ENCODE measurements at places on chromosomes 6 and 20.
A peak's percentile ranks its signal among the peaks of the same experiment; 100 is the strongest.

- no peak for DNase-seq
- H3K4me1 ChIP-seq, result no peaks in the 10 kb centered on the region
- no peaks in the 10 kb centered on the region for H3K36me3 ChIP-seq
- H3K27ac ChIP-seq, result no peak overlapping the region
These were observed 54.0 kb downstream of the PSMG4 start for GRCh38 chr6:3312604-3313231.

- H3K27ac ChIP-seq, result no peak overlapping the region
- H3K4me1 ChIP-seq, result no peaks in the 10 kb centered on the region
- H3K36me3 ChIP-seq, result no peaks in the 10 kb centered on the region
- no peak for DNase-seq
- no peak overlapping the region for H3K4me3 ChIP-seq
These were observed 53.0 kb downstream of the LRRC1 start for GRCh38 chr6:53847796-53848314.

DNA sequence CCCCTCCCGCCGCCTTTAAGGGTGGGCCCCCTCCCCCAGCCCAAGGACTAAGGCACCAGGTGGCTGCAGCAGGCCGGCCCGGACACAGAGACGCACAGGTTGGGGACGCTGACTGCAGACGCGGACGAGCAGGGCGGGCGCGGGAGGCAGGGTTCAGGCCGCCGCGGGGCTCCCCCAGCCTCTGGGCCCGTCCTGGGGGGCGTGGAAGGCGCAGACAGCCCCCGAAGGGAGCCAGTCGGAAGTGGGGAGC is 9.3 kb downstream of the DUSP15 start:
- no peak for DNase-seq
- H3K4me1 ChIP-seq, result peaks cover 13% of the 10 kb centered on the region
- peak overlapping the region; percentile 65 for H3K4me3 ChIP-seq
- no peak overlapping the region for H3K27ac ChIP-seq
- no peaks in the 10 kb centered on the region for H3K36me3 ChIP-seq

DNA sequence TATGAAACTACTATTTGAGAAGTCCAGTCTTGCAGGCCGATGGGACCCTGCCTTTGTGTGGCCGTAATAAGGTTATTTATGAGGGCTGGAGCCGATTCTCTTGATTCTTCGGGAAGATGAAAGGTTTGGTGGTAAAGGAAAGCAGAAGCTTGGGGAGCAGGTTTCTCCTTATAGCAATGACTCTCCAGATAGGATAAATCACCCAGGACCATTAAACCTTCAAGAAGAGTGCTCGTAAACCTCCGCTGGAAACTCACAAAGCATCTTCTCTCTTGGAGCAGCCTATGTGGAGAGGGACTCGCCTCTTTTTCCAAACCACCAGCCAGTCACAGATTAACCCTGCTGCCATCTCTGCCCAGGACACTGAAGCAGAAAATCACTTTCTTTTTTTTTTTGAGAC is 69.6 kb upstream of the SALL4 start:
- DNase-seq, result no peak
- H3K27me3 ChIP-seq, result no peaks in the 10 kb centered on the region
- H3K4me3 ChIP-seq, result no peak overlapping the region

DNA sequence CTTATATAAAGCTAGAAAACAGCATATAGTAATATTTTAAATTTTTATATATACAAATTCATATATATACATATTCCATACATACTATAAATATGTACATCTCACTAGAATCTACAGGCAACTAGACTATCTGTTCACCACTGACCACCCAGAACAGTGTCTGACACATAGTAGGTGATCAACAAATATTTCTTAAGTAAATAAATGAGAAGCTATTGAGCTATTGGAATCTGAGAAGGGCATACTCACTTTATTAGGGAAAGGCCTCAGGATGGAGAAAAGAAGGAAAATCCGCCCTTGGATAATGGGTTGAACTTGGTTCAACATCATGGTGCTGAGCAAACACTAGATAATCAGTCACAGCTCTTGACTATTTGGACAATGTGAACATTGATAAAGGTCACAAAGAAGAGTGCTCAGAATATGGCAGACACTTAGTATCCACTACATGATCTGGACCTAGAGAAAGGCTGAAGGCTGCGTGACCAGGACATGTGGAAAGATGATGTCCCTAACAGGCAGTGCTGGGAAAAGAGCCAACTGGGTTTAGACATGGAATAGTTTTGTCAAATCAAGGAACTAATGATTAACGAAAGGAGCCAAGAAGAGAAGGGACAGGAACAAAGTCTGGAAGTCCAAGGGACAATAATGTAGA is 186.1 kb downstream of the TASP1 start:
- no peaks in the 10 kb centered on the region for H3K27me3 ChIP-seq
- no peaks in the 10 kb centered on the region for H3K4me1 ChIP-seq
- H3K27ac ChIP-seq, result no peak overlapping the region
- H3K36me3 ChIP-seq, result no peaks in the 10 kb centered on the region
- H3K4me3 ChIP-seq, result no peak overlapping the region

GRCh38 chr20:11247046-11248010 is 573.5 kb upstream of the JAG1 start:
- H3K4me3 ChIP-seq, result no peak overlapping the region
- no peak for DNase-seq
- H3K36me3 ChIP-seq, result no peaks in the 10 kb centered on the region
- H3K27me3 ChIP-seq, result no peaks in the 10 kb centered on the region
- H3K4me1 ChIP-seq, result no peaks in the 10 kb centered on the region

- H3K4me3 ChIP-seq, result no peak overlapping the region
- H3K27me3 ChIP-seq, result peaks cover 21% of the 10 kb centered on the region
- no peak for DNase-seq
- H3K27ac ChIP-seq, result no peak overlapping the region
- H3K36me3 ChIP-seq, result no peaks in the 10 kb centered on the region
These were observed 120.4 kb downstream of the PHACTR3 start for GRCh38 chr20:59724457-59725366.

DNA sequence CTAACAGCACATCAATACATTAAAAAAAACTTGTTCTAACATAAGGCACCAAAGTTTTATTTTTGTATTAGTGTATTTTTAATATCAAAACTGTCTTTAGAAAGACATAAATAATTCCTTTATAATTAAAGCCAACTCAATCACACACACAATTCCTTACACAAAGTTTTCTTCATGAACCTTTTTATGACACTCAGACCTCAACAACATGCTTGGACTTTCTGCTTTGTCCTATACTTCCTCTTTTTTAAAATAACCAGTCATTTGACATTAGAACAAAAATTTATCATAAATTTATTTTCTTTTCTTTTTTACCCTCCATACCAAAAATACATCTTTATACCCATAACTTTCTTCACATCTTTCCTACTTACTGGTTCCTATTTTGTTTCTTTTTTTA is 292.0 kb upstream of the ARID1B start:
- no peaks in the 10 kb centered on the region for H3K36me3 ChIP-seq
- no peak for DNase-seq
- H3K4me1 ChIP-seq, result no peaks in the 10 kb centered on the region

- no peaks in the 10 kb centered on the region for H3K4me1 ChIP-seq
- no peak overlapping the region for H3K27ac ChIP-seq
- DNase-seq, result no peak
- H3K36me3 ChIP-seq, result no peaks in the 10 kb centered on the region
- no peak overlapping the region for H3K4me3 ChIP-seq
These were observed 37.2 kb downstream of the SNAP25 start for GRCh38 chr20:10255846-10256245.

DNA sequence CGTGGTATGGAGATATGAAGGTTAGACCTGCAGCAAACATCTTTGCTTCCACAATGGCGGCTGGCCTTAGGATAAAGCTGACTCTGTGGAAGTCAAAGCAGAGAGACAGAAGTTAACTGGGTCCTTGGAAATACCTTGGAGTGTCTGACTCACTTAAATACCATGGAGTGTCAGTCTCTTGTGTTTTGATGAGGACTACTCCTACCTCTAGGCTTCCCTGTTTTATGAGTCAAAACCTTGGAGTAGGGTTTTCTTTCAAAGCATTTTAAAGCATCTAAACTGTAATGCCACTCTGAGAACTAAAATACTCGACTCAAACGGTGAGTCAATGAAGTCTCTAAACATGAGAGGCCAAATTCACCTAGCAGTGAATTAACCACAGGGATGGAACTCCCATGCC is 329.1 kb downstream of the SAMD5 start:
- no peak overlapping the region for H3K4me3 ChIP-seq
- no peak for DNase-seq
- H3K36me3 ChIP-seq, result no peaks in the 10 kb centered on the region
- no peaks in the 10 kb centered on the region for H3K27me3 ChIP-seq
- H3K4me1 ChIP-seq, result no peaks in the 10 kb centered on the region

- peak overlapping the region; percentile 19 for H3K27ac ChIP-seq
- DNase-seq, result no peak
- peaks cover 9% of the 10 kb centered on the region for H3K4me1 ChIP-seq
- H3K27me3 ChIP-seq, result no peaks in the 10 kb centered on the region
- H3K36me3 ChIP-seq, result no peaks in the 10 kb centered on the region
- peak overlapping the region; percentile 47 for H3K4me3 ChIP-seq
These were observed 15.9 kb downstream of the DDO start for GRCh38 chr6:110399219-110400071.

DNA sequence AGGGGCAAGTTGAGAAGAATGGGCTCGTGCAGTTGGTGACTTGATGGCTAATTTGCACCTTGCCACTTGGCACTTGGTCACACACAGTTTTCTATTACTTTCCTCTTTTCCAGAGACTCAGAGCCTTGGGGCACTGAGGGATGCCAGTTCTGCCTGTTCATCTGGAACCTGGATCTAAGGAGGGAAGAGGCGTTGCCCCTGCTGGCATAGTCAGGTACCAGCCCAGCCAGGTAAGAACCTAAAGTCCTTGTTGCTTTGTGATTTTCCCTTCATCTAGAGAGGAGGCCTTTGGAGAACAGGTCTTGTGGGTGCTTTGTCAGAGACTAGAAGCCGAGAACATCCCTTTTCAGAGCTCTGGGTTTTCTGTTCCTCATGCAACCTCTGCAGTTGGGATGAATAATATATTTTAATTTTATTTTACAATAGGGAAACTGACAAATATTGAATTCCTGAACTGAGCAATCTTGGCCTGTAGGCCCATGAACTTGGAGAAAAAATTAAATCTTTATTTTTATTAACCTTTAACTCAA is 11.4 kb downstream of the SYTL3 start:
- H3K27ac ChIP-seq, result no peak overlapping the region
- no peak for DNase-seq
- H3K36me3 ChIP-seq, result peaks cover 4% of the 10 kb centered on the region

- H3K27me3 ChIP-seq, result no peaks in the 10 kb centered on the region
- peaks cover 69% of the 10 kb centered on the region for H3K36me3 ChIP-seq
- no peak overlapping the region for H3K27ac ChIP-seq
- no peak overlapping the region for H3K4me3 ChIP-seq
- H3K4me1 ChIP-seq, result no peaks in the 10 kb centered on the region
These were observed 46.9 kb upstream of the SCML4 start for GRCh38 chr6:107871016-107871415.

DNA sequence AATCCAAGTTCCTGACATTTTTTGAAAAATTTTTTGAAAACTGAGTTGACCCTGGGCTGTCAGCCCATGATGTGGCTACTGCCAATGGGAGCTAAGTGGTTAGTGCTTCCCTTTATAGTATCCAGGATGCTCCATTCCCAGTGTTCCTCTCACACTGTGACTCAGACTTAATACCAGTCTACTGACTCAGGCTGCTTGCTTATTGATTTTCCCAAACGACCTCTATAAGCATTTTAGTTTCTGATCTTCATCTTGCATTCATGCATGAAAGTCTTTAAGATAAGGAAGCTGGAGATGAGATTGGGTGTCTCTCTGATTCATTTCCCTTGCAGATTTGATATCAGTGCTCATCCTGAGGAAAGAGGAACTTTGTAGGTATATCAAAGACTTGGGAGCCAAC is 560.0 kb downstream of the TBC1D32 start:
- H3K27me3 ChIP-seq, result no peaks in the 10 kb centered on the region
- no peaks in the 10 kb centered on the region for H3K4me1 ChIP-seq
- no peaks in the 10 kb centered on the region for H3K36me3 ChIP-seq
- DNase-seq, result no peak
- H3K4me3 ChIP-seq, result no peak overlapping the region
- no peak overlapping the region for H3K27ac ChIP-seq

- no peak overlapping the region for H3K4me3 ChIP-seq
- H3K36me3 ChIP-seq, result no peaks in the 10 kb centered on the region
- no peaks in the 10 kb centered on the region for H3K27me3 ChIP-seq
These were observed 10.9 kb upstream of the BMP5 start for GRCh38 chr6:55886185-55886836.

DNA sequence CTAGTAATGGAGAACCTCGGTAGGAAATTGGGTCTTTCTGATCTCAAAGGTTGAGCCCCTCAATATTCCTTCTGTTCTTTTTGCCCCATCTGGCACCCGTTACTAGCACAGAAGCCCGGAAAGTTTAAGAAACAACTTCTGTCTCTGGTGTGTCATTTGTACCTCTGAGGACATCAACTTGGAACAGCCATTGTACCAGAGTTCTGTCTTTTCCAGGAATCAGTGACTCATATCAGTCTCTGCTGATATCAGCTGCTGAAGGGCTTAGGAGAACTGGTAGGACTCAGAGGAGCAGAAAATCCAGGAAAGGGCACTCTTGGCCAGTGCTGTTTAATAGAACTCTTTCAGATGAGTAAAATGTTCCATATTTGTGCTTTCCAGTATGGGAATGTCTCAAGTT is 78.3 kb upstream of the CHD6 start:
- no peak overlapping the region for H3K4me3 ChIP-seq
- no peak overlapping the region for H3K27ac ChIP-seq
- peaks cover 11% of the 10 kb centered on the region for H3K4me1 ChIP-seq
- H3K36me3 ChIP-seq, result no peaks in the 10 kb centered on the region
- no peaks in the 10 kb centered on the region for H3K27me3 ChIP-seq

DNA sequence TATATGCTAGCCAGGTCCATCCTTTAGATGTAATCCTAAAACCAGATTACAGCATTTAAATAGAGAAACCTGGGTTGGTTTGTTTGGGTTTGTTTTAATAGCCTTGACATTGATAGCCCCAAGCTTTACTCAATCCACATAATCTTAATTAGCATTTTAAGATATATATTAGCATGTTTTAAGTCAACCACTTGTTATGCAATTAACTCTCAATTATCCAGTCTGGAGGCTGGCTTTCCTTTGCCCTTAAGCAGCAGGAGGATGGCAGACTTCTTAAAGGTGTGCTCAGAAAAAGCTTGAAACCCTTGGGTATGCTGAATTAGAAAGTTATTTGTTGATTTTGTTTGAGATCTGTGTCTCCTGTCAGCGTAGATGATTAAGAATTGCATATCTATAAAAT is 46.3 kb upstream of the SMIM28 start:
- DNase-seq, result no peak
- no peaks in the 10 kb centered on the region for H3K4me1 ChIP-seq
- H3K27me3 ChIP-seq, result no peaks in the 10 kb centered on the region
- peaks cover 28% of the 10 kb centered on the region for H3K36me3 ChIP-seq

DNA sequence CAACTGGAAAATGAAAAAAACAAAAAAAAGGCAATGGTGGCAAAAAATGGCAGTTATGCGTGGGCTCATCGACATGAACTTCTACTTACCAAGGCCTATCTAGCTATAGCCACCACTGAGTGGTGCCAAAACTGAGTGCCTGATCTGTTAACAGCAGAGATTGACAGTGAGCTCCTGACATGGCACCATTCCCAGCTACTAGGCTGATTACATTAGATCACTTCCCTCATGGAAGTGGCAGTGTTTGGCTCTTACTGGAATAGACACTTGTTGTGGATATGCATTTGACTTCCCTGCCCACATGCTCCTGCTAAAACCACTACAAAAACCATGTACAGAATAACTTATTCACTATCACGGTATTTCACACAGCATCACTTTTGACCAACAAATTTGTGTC is 216.1 kb upstream of the SGK1 start:
- no peaks in the 10 kb centered on the region for H3K27me3 ChIP-seq
- H3K36me3 ChIP-seq, result no peaks in the 10 kb centered on the region
- H3K4me1 ChIP-seq, result peaks cover 7% of the 10 kb centered on the region
- H3K27ac ChIP-seq, result peak overlapping the region; percentile 51
- DNase-seq, result no peak

- H3K36me3 ChIP-seq, result no peaks in the 10 kb centered on the region
- no peaks in the 10 kb centered on the region for H3K4me1 ChIP-seq
- no peak overlapping the region for H3K4me3 ChIP-seq
These were observed 123.0 kb upstream of the SNX9 start for GRCh38 chr6:157699777-157700636.
